ENCODE measurements at places on chromosomes 7 and 10.
A peak's percentile ranks its signal among the peaks of the same experiment; 100 is the strongest.

GRCh38 chr10:34179280-34179679 lies 635.8 kb downstream of the PARD3 start:
- DNase-seq = no peak

GRCh38 chr10:85741626-85742300 lies 624.8 kb downstream of the GRID1 start:
- peak; percentile 10 for DNase-seq

- DNase-seq = peak; percentile 38
Observed at GRCh38 chr7:112001091-112001826, 204.9 kb downstream of the DOCK4 start.

DNA sequence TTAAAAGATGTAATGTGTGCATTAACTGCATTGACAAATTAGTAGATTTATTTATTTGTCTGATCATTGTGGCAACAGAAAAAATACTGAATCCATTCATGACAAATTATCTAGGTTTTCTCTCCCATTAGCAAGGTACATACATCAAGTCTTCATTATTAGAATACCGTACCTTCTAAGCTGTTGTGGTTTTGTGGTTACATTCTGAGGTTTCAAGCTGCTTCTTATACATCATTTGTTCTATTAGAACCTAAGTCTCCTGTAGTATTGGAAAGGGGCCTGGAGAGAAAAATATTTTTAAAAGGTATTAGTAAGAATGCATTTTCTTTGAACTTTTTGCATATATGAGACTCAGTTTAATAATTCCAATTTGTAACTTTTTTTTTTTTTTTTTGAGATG lies 26.3 kb upstream of the CACNB2 start:
- no peak for DNase-seq

- DNase-seq = no peak
Observed at GRCh38 chr10:22737587-22737986, 23.2 kb upstream of the PIP4K2A start.

GRCh38 chr10:21675157-21675796 lies 141.2 kb downstream of the MLLT10 start:
- DNase-seq = peak; percentile 22

DNA sequence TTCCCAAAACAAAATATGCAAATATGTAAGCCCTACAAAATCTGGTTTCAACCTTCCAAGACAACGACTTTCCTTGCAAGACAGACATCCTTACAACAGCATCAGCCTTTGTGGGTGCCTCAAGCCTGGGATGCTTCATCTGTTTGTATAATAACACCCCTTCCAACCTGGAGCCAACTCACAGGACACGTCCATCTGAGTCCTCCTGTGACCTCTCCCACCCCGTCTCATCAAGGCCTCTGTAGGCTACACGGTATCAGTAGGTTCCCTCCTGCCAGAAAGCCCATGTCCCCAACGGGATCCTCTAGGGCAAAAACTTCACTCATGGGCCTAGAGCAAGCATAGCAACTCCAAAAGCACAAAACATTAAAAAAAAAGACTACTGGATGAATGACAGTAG lies 173.2 kb downstream of the TNS3 start:
- no peak for DNase-seq

DNA sequence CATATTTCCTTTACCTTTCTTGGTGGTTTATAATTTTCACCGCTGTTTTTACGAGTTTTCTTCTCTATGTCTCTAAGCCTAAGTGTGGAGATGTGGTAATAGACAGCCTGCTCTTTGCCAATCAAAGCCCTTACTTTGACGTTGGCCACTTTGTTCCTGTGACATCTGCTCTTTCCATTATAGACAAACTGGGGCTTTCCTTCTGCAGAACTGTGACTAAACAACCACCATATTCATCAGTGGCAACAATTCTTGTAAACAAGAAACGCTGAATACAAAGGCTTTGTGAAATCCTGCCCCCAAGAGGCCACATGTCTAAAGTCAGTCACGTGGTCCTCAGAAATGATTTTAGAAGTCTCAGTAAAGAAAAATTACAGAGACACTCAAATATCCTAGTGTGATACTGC lies 59.6 kb upstream of the CAPZA2 start:
- peak; percentile 51 for DNase-seq

DNA sequence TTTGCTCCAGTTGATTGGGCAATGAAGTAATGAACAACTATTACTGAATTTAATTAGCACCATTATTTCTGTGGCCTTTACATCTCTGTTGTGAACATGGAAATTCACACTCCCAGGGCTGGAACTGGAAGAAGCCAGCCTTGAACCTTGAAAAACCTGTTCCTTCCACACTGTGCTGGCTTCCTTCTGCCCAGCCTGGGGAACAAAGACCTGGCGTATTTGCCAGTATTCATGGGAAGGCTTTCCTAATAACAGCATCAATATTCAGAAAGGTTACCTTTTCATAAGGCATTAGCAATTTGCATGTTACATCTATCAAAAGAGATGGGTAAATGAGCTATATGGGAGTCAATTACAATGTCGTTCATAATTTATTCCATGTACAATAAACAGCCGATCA lies 1.3 kb downstream of the C10orf90 start:
- DNase-seq = no peak

- no peak for DNase-seq
Observed at GRCh38 chr7:108448584-108449505, 7.4 kb downstream of the NRCAM start.

DNA sequence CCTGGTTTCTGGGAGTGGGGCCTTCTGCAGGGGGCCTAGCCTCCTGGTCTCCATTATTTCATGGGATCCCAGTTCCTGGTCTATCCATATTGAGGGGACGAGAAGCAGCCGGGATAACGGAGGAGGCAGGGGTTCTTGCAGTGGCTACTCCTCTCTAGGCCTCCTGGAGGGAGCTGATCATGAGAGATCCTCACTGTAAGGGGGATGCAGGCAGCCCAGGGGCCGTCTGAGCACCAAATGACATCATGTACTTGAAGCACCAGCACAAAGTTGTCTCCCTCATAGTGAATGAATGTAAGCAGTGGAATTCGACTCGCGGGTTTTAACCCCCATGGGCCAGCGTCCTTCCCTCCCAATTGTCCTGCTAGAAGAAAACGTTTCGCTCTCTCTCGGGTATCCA lies 964 bp upstream of the ADCY1 start:
- no peak for DNase-seq

- no peak for DNase-seq
Observed at GRCh38 chr7:120985839-120986238, 2.7 kb upstream of the CPED1 start.

DNA sequence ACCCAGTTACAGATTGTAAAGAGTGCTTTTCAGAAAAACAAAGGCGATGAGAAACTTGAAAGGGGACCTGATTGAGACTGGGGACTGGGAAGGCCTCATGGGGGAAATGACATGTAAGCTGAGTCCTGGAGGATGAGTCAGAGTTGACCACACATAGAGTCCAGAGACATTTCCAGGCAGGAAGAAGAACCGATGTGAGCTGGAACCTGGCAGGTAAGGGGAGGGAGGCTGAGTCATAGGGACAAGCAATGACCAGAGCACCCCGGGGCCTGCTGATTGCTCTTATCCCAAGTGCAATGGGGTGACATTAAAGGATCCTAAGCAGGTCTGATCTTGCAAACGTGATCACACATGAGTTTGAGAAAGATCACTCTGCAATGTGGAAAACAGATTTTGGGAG lies 11.7 kb downstream of the TLL2 start:
- no peak for DNase-seq

DNA sequence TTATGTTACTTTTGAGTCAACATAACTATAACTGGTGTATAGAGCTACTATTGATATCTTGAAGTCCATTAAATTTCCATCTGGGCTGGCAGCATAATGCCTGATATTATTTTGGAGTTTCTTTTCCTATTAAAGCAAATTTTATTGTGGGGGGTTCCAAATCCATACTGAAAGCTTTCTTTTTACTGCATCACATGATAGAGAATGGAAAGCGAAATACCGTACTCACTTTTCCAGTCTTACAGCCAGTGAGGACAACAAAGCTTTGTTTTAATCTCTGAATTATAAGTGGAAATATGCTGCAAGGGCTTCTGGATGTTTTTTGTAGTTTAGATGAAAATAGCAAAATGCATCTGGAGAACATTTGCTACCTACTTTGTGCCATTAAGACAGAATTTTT lies 477.5 kb upstream of the SEMA3D start:
- no peak for DNase-seq

GRCh38 chr10:102230264-102230860 lies 4.3 kb downstream of the ELOVL3 start:
- no peak for DNase-seq

DNA sequence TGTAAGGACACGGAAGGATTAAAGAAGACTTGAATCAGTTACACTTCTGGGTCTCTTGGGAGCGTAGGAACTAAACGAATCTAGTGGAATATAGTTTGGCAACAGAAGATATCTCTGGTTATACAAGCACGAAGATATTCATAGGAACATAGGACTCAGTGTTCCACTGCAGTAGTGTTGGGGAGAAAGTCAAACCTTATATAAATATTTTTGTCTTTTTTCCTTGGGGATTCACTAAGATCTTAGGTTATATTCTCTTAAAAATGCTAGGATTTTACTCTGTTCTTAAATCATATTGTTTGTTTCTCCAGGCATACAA lies 21.4 kb downstream of the PRKAR2B start:
- no peak for DNase-seq

DNA sequence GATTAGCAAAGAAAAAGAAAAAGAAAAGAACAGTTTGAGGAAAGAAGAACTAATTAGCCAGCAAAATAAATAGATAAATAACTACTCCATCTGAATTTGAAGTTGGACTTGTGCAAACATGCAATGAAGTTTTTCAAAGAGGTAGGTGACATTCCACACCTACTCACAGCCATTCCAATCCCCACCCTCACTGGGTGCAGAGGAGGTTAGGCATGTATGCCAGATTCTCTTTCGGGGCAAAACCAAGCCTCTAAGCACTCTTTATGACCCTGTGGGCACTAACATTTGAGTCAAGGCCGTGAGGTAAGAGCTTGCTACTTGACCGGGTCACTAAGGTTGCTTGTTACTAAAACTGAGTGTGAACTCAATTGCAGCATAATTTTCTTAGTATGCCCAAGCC lies 108.4 kb upstream of the SEMA3A start:
- DNase-seq = no peak

- no peak for DNase-seq
Observed at GRCh38 chr10:133405844-133406527, 12.0 kb downstream of the MTG1 start.

GRCh38 chr10:15563246-15563645 lies 156.5 kb downstream of the ITGA8 start:
- no peak for DNase-seq

DNA sequence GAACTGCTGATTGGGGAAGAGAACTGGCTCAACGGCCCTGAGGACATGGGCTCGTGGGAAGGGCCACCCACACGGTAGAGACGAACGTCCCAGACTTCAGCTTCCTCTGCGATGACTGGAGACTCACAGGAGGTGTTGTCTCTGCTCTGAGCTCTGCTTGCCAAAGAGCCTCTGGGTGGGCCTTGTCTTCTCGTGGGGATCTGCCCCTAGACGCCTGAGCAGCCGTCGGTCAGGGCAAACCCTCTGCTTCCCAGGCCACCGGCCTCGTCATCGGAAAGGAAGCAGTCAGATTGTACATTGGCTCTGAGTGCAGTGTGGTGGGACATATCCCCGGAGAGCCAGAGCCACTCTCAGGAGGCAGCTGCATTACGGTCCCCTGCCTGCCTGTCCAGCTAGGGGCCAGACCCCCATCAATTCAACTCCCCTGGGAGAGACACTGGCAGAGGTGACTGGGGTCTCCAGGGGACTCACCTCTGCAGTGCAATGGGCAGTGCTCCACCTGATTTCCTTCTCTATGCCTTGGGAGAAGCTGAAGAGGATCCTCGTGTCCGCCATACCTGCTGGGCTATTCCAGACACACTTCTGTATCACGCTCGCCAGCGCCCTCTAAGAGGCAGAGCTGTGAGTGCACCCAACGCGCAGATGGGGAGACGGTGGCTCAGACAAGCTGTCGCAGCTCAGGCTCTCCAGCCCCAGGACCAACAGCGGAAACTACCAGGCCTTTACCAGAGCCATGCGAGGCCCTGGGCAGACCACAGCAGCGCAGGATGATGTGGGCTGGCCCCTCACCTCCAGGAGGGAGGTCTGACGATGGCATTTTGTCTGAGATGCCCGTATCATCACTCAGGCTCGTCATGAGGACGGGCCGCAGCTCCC lies 227.4 kb downstream of the TCERG1L start:
- no peak for DNase-seq

GRCh38 chr7:2393706-2394105 lies 9.7 kb upstream of the CHST12 start:
- DNase-seq = no peak

- DNase-seq = no peak
Observed at GRCh38 chr7:70775570-70776156, 356.3 kb upstream of the GALNT17 start.

DNA sequence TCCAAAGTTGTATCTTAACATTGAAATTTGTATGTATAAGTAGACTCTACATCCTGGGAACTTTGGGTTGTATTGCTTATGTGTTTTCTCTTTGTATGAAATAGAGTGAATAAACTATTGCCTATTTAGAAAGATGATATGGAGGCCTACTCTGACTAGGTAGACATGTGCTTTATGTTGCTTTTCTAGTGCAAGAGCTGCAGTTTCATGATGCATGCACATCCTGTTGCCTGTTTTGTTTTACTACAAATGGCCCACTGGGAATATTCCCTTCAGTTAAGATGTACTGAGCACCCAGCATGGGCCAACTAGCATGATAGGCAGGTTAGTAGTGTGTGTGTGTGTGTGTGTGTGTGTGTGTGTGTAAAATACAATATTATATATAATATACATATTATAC lies 282.1 kb upstream of the LRGUK start:
- DNase-seq = no peak

- DNase-seq = no peak
Observed at GRCh38 chr10:86321568-86321967, 45.0 kb downstream of the GRID1 start.

DNA sequence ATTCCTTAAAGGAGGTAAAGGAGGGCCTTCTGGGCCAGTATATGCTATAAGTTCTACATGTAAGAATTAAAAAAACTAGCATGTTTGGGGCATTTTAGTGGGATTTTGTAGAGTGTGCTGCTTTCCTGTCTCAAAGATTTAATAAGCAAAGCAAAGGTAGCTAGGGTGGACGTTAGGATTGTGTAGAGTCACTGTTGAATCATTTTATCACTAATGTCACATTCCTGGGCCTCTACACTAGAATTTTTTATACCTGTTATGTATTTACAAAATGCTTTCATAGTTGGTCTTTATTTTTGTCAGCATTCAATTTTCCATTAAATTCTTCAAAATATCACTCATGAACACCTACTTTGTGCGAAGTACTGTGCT lies 139.4 kb upstream of the PHYHIPL start:
- no peak for DNase-seq

GRCh38 chr10:131944412-131944811 lies 37.3 kb downstream of the BNIP3 start:
- DNase-seq = no peak

DNA sequence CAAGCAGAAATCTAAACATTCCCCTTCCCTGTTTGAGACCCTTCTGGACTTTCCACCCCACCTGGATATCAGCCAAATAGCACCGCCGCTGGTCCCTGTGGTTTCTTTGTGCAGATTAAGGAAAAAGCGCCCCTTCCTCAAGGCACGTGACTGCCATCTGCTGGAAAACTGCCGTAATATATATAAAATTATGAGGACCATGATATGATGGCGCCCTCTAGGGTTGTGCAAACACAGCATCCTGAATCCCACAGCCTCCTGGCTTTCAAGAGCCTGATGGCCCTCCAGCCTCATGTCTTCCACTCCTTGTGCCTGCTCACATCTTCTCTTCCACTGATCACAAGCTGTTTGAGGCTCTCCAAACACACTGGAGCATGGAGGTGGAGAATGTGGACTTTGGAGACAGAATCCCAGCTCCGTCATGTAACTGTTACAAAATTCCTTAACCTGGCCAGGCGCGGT lies 121.3 kb downstream of the MYL10 start:
- peak; percentile 47 for DNase-seq

All from Panc1 (cell line).